ENCODE measurements at places on chromosomes 11 and 22.

DNA sequence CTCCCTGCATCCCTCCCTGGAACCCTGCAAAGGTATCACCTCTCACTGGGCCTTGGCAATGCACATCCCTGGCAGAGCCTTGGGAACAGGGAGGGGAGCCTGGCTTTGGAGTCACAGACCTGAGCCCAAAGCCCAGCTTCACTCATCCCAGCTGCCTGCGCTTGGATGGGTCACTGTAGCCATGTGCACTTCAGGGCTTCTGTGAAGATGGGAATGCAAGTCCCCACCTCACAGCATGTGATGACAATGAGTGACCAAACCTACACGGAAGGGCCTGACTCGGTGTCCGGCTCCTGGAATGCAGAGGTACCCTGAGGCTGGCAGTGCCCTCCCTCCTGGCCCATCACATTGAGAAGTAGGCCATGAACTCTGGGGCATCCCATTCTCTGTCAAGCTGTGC lies 22.8 kb upstream of the BAIAP2L2 start:
- DNase-seq: no peak

DNA sequence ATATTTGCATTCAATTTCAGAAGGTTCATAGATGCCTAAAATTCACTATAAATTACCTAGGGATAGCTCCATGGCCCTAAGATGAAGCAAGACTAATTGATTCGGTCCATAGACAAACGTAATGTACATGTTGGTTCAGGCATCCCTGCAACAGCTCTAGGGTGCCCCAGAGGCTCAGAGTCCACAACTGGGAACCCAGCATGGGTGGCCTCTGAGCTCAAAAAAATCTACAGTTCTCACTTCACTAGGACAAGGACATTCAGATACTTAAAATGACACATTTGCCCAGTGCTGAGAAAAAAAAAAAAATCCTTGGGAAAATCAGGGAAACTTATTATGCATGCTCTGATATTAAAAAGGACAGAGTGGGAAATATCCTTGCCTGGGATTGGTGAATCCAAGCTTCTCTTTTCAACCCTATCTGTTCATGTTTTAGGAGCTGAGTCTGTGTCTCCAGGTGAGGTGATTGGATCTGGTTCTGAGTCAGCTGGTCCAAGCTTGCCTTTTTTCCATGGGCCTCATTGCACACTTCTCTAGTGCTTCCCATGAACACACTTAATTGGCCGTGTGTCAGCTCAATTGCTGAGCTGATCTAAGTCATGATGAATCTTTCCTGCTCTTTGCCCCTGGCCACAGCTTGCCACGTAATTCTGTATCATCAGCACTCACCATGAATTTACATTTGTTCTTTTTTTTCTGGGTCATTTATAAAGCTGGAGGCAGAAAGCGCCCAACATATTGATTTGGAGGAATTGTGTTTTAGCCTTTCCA lies 116.3 kb upstream of the RCN1 start:
- no peak for DNase-seq

DNA sequence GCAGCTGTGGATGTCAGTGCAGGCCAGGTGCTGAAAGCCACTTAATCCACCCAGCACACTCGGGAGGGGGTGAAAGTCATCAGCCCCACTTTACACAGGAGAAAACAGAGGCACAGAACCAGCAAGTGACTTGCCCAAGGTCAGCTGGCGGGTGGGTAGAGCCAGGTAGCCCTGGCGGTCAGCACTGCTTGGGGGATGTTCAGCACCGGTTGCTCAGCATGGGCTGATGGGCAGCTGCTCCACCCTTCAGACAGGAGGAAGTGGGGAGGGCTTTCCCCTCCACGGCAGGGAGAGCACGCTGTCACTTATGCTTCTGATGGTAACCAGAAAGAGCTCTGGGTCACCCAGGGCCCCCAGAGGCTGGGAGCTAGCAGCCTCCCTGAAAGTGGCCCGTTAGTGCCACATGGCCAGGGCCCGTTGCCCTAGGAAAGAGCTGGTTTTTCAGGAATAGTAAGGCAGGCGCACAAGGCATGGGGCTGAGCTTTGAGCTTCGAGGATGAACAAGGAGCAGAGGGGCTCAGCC lies 417.9 kb downstream of the CTTN start:
- DNase-seq: no peak

DNA sequence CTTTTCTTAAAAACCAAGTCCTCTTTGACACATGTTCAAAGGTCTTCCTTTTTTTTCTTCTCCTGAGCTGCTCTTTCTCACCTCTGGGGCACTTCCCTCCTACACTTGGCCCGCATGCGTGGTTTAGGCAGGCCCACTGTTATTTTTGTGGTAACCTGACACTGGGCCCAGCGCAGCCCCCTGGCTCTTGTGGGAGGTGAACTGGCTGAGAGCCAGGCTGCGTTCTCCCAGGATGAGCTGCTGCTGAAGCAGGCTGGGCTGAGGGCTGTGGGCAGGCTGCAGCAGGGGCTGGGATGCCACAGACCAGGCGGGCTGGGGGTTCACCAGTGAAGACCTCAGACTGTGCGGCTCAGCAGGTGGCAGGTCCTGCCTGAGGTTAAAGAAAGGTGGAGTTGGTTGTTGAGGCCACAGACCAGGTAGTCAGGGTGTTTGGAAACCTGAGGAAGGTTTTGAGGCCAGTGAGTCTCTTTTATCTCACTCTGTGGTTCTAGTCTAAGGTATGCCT lies 72.4 kb downstream of the TEAD1 start:
- no peak for DNase-seq

- no peak for DNase-seq
Measured at GRCh38 chr11:114479331-114479730, 40.1 kb downstream of the REXO2 start.

DNA sequence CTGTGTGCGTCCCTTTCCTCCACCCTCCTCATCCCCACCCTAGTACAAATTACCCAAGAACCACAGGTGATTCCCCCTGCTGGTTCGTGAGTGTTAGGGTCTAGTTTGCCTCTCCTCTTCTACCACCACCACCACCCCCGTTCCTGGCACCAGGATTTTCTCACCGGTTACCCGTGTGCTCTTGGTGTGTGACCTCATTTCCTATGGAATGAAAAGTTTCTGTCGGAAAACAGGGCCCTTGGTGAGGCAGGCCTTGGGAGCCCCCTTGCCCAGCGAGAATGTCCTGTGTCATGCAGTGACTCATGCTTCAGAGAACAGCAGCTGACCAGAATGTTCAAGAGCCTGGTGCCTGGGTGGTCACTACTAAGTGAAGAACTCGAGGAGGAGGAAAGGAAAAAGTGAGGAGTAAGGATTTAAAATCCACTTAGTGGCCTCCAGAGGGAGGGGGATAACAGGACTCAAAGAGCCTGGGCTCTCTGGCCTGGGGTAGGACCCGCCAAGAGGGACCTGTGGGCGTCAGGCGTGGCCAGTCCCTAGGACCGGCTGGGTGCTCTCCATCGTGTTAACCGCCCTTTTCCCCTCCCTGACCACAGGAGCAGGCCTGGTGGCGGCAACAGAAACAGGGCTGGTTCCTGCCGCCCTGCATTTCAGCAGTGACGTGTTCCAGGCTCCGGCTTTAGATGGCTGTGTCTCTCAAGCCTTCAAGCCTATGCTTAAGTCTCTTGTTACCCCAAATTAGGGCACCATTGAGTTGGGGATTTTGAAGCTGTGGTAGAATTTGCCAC lies 30.2 kb downstream of the C22orf31 start:
- DNase-seq: no peak
